ENCODE measurements at places on chromosomes 5 and 9. TPM values are rescaled to one million over a fixed set of nuclear protein-coding genes. Genes with fewer than 3 reads are reported as not detected.

The RGS14 gene
- total RNA-seq: 5.4 TPM

The PHF24 gene
- 0.09 TPM for total RNA-seq

The CDH6 gene
- 0.07 TPM for total RNA-seq

The SHISAL2B gene
- total RNA-seq: not detected

The MCC gene
- total RNA-seq: 0.16 TPM

Measured in A549 treated with AZD2906 at 1 μM for 4 hours (cell line).